NCI-H748 treated with DMSO at 0.1 percent for 48 hours (cell line): ENCODE measurements at places on chromosomes 12 and 14.

DNA sequence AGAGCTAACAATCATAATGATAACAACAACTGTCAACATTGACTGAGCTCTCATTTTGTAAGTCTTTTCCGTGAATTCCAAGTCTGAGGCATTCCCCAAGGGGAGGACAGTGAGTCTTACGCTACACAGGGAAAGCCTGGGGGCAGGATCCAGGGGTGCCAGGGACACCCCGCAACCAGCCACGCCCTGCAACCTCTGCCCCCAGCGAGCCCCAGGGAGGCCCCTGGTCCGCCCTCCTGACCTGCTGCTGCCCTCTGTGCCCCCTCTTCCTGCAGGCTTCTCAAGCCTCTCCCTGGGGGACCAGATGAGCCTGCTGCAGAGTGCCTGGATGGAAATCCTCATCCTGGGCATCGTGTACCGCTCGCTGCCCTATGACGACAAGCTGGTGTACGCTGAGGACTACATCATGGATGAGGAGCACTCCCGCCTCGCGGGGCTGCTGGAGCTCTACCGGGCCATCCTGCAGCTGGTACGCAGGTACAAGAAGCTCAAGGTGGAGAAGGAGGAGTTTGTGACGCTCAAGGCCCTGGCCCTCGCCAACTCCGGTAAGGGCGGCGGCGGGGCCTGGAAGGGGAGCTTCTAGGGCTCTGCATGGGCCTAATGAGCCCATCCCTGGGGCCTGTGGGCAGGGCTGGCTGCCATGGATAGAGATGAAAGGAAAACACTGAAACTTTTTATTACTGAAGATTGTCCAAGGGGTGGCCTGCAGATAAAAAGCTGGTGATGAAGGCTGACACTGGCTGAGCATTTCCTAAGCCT is 115.4 kb downstream of the ESRRB start:
- DNase-seq, result no peak

GRCh38 chr12:69981881-69982475 is 157.0 kb downstream of the MYRFL start:
- no peak for DNase-seq

- DNase-seq, result no peak
Observed at GRCh38 chr14:68626386-68626785, 166.5 kb downstream of the ZFP36L1 start.

DNA sequence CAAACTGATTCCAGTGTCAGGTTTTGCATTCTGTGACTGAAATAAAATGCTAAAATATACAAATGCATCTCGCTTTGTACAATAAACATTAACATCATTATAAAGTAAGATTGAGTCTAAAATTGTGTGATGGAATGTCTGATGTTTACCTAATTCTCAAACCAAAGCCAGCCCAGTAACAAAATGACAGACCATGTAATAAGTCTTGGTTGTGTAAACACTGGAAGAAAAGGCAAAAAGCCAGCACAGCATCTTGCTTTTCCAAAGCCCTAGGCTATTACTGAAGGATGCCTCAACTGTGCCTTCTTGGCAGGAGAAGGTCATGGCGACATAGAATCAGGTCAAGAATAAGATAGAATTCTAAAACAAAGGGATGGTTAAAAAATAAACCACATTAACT is 169.6 kb downstream of the EGLN3 start:
- DNase-seq, result no peak

DNA sequence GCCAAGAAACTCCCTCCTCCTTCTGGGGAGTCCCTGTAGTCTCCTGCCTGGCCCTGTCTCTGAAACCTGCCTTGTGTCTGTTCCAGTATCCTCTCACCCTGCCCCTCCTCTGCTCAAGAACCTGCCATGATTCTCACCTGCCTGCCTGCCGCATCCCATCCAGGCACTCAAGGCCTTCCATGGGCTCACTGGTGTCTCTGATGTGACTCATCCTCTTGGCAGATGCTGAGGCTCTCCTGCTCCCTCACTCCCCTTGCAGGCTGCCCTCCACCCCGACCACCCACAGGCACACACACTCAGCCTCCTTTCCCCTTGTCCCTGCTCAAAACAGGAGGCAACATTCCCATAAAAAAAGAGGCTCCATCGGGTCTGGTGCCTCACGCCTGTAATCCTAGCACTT is 5.8 kb upstream of the BEGAIN start:
- no peak for DNase-seq

DNA sequence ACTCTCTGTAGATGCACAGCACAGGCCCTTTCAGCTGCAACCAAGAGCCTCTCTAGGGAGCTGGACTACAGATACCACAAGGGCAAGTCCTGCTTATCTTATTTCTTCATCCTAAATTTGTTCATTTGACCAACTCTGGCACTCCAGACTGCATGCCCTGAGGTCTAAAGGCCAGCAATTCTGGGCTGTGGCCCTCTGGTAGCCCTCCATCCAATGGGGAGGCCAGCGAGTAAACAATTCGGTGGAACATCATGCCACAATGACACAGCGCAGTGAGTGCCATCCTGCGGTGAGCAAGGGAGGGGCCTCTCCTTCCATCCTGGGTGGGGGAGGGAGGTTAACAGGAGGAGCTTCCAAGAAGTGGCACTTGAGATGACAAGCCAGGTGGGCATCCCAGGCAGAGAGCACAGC is 652 bp upstream of the SELPLG start:
- no peak for DNase-seq

DNA sequence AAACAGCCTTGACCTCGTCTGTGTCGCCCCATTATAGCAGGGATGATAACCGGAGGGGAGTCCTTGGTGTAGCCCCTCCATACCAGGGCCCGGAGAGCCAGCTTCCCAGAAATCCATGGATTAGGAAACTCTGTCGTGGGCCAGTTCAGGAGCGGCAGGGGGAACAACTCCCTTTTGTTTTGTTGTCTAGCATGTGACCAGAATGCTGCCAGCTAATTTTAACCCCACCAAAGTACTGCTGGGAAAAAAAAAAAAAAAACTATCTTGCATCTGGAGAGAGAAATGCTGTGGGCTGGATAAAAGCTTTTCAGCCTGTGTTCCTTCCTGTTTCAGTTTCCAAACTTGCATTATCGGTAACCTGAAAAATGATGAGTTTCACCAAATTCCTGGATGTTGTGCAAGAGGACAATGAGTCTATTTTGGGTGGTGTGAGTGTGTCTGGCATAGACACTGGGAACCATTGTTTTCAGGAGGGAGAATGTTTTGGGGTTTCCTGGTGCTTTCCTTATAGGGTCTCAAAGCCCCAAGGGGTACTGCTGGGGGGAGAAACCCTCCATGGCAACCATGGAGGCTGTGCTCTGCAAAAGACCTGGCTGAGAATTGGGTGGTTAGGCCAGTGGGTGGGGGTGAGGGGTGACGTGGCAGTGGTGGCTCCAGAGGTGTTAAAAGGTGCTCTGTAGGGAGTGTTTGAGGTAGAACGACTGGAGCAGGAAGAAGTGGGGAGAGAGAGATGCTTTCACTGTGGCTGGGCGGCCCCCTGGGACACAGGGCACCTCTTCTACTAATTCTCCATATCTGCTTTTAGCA is 14.9 kb upstream of the IRF2BPL start:
- DNase-seq, result no peak

GRCh38 chr12:96227365-96228106 is 33.4 kb downstream of the ELK3 start:
- DNase-seq, result no peak

DNA sequence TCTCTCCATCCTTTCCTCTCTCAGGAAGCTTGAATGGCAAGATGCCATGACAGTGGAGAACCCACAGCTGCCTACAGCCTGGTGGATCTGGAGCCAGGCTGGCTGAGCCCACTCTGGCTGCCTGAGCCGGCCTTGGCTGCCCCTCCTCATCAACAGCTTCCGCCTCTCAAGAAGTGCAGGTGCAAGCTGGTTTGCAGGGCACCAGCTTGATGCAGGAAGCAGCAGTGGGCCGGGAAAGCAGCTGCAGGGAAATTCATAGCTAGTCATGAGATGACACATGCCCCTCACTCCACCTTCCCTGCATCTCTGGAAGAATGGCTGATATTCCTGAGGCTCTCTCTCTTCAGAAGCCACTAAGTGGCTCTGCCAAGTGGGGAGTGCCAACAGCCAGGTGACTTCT is 289.1 kb downstream of the RPS29 start:
- no peak for DNase-seq

DNA sequence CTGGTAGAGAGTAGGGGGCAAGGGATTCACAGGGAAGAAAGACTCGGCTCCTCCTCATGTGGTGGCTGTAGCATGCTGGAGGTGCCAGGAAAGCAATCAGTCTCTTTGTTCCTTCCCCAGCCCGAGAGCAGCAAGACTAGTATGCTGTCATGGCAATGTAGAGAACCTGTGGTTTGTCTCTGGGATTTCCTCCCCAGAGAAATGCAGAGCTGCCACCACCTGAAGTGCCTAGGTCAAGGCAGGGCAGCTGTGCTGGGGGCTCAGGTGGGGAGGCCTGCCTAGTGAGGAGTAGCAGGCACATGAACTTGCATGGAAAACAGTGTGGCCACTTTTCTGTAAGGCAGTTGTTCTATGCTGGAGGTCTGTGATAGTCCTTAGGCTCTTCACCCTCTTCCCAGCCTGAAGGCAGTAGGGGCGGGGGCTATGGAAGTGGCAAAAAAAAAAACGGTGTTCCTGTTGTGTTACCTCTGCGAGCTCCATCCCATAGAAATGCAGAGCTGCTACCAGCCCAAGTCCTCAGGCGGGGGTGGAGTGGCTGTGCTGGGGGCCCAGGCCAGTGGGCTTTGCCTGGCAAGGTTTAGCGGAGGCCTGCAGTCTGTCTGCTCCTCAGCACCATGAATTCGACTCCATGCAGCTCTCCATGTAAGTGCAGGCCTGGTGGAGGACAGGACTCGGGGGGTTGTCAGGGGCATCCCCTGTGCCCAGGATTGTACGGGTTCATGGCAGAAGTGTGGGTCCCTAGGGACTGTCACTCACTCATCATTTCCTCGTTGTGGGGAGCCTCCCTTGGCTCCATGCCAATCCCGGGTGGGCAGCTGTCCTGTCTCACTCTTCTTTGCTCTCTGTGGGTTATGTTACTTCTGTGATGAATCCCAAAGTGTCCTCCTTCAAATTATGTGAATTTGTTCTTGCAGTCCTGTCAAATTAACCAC is 4.1 kb upstream of the CLEC4D start:
- DNase-seq, result no peak

GRCh38 chr14:84566109-84566508 is 963.8 kb upstream of the FLRT2 start:
- no peak for DNase-seq

- no peak for DNase-seq
Observed at GRCh38 chr14:93525696-93526451, 95.1 kb downstream of the UNC79 start.

- DNase-seq, result no peak
Observed at GRCh38 chr12:96247563-96247962, 53.4 kb downstream of the ELK3 start.

DNA sequence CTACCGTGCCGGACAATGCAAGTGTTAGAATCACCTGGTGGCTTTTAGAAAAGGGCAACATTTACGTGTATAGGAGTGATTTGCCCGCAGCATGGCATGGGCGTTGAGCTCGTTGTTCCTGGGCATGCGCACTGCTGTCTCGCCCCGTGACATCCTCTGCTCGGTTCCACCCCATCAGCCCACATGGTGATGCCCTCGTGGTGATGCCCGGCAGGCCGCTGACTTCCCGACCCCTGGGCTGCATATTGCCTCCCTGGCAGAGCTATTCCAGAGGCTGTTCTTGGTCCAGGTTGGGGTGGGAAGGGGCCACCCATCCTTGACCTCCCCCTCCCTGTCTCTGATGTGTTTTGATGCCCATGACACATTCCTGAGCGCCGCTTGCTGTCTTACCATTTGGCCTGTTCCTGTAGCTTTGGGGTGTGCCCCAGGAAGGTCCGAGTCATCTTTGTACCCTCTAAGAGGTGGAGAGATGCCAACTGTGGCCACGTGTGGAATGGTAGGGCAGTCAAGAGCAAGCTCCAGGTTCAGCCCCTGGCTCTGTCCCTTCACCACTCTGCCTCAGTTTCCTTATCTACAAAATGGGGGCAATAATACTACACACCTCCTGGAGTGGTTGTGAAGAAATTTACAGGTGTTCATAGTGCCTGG is 4.8 kb downstream of the HIP1R start:
- no peak for DNase-seq

DNA sequence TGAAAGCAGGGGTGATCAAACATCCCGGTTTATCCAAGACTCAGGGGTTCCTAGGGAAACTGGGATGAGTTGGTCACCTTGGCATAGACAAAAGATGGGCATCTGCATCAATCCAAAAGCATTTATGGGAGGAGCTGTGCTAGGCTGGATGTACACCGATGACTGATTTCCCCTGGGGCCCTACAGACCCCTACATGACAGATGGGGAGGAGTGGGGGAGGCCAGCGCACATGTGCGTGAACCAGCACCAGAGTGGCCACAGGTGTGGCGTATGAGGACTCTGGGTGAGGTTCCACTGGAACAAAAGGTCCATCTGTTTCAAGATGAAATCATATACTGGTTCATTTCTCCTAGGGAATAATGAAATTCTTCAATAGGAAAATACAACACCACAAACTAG is 210.4 kb downstream of the ITPR2 start:
- DNase-seq, result no peak

DNA sequence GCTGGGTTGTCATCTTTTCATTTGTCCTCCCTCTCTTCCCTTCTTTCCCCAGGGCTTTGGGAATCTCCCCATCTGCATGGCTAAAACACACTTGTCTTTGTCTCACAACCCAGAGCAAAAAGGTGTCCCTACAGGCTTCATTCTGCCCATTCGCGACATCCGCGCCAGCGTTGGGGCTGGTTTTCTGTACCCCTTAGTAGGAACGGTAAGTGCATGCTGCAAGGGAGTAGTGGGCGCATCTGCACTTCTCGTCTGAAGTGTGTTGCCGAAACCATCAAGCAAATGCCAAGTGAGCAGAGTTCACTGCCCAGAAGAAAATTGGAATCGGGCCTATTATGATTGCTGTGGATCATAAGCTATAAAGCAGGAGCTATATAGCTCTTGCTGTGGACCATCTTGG is 10.6 kb upstream of the AKAP5 start:
- no peak for DNase-seq

GRCh38 chr12:47892819-47893218 is 12.0 kb downstream of the VDR start:
- DNase-seq, result no peak

- DNase-seq, result no peak
Observed at GRCh38 chr12:79255288-79255687, 390.7 kb downstream of the SYT1 start.

DNA sequence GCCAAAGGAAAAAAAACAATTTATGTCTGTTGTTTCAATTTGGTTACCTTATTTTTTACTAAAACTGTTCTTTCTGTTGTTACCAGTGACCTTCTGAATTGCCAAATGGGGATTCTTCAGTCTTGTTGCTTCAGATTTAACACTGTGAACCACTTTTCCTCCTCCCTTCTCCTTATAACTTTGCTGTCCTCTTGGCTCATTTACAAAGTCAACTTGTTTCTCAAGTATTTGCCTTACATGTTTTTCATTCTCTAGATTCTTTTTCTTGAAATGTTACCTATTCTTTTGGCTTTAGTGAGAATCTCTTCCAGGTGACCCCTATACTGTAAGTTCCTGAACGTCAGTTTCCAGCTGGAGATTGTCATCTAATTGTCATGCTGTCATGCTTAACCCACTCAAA is 19.4 kb downstream of the FUT8 start:
- DNase-seq, result no peak

GRCh38 chr12:79266343-79267144 is 402.0 kb downstream of the SYT1 start:
- no peak for DNase-seq
